NCI-H524 treated with DMSO at 0.1 percent for 48 hours (cell line): ENCODE measurements at places on chromosomes 5 and 9.

DNA sequence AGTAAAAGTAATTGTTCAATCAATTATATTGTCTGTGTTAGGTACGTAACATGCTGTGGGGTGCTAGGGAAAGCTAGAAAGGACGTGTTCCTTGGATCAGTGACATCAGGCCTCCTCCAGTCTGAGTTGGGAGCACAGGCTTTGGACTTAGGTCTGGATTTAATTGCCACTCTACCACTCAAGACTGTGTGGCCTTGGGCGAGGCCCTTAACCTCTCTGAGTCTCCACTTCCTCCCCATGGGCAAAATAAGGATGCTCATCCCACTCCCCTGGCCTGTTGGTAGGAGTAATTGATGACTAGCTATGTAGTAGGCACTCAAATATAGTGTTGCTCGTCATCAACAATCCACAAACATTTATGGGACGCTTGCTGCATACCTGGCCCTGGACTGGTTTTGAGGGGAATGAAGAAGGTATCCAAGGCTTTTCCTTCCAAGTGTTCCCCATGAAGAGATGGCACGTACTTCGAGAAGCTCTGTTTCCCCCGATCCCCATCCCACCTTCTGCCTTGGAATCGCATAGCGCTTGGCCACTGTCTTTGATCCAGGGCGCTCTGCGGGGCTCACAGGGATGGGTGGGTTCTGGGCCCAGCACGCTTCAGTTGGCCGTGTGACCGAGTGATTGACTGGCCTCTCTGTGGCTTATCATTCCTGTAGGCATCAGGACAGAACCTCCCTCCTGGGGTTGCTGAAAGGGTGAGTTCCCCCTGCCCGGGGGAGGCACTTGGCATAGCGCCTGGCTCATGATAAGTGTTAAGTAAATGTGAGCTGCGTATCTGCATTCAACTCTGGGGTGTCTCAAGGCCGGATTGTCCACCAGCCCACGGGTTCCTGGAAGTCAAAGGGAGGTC is 8.1 kb downstream of the FGF18 start:
- DNase-seq = no peak

- DNase-seq = no peak
These were observed 707 bp upstream of the ZFYVE16 start for GRCh38 chr5:80406980-80407734.

DNA sequence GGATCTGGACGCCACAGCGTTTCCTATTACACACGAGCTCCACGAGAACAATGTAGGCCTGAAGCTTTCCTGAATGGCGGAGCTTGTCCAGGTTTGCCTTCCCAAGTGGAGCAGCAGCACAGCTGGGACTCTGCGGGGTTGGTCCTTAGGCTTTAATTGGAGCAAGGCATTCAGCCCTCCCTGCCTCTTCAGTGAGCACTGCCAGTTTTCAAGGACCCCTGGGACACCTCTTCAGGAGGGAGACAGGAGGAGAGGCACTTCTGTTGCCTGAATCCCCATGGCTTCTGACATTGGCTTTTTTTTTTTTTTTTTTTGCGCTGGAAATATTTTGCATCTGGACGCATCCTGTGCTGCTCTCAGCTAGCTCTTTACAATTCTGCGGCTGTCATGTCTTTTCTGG is 179.4 kb downstream of the SEMA6A start:
- peak; percentile 96 for DNase-seq

DNA sequence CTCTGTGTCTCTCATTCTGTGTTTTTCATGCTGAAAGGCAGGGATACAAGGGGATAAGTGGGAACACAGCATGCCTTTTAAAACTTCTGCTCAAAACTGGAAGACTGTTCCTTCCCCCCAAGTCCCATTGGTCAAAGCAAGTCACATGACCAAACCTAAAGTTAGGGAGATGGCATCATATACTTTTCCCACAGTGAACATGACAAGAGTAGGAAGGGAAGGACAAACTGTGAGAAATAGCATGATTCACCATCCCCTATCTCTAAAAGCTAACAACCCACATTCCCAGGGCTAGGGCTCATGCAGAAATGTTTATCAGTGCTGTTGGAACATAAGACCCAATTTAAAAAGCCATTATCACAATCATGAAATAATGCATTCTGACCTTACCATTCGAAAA is 24.2 kb upstream of the SHISAL2B start:
- no peak for DNase-seq

GRCh38 chr9:3947859-3948438 is 351.9 kb downstream of the GLIS3 start:
- DNase-seq = no peak

DNA sequence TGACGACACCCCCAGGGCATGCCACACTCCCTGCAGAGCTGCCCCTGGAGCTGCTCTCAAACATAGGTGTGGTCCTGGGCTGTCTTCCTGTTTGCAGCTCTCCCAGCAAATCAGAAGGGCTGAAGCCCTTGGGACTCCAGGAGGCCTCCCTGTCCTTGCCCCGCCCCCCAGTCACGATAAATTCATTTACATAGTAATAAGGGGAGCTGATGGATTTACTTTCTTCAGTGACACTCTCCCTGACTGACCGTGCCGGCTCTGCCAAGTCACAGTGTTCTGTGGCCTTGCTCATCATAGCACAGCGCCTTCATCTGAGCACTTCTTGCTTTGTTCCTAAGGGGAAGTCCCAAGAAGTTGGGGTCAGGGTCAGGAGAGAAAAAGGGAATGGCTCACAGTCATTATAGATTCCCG is 121.4 kb downstream of the ENC1 start:
- DNase-seq = no peak

- peak; percentile 3 for DNase-seq
These were observed 366.0 kb downstream of the BRINP1 start for GRCh38 chr9:119003201-119003611.

- no peak for DNase-seq
These were observed 71.7 kb upstream of the FCN1 start for GRCh38 chr9:134989206-134990065.

GRCh38 chr9:112750764-112751055 is 150 bp downstream of the SNX30 start:
- no peak for DNase-seq

DNA sequence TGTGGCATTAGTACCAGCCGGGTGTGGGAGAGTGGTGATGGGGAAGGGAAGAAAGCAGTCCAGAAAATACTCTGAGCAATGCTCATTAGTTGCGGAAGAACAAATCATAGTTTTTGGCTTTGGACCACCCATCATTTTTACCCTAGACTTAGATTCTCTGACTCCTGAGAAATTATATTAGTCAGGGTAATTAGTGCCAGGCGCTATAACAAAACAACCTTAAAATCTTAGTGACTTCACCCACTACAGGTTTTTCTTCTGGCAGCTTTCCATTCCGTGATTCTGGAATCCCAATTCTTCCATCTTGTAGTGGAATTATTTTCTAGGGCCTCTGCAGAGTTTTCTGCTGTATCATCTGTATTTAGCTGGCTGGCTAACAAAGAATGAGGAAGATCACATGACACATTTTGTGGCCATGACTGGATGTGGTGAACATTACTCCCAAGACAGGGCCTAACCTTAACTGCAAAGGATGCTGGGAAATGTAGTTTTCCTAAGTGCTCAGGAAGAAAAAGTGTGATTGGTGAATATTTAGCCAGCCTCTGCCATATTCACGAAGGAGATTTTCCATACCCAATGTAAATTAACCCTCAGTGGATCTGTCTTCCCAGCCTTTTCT is 373.0 kb upstream of the MEF2C start:
- DNase-seq = no peak

GRCh38 chr5:173872957-173873305 is 15.2 kb upstream of the CPEB4 start:
- DNase-seq = no peak

DNA sequence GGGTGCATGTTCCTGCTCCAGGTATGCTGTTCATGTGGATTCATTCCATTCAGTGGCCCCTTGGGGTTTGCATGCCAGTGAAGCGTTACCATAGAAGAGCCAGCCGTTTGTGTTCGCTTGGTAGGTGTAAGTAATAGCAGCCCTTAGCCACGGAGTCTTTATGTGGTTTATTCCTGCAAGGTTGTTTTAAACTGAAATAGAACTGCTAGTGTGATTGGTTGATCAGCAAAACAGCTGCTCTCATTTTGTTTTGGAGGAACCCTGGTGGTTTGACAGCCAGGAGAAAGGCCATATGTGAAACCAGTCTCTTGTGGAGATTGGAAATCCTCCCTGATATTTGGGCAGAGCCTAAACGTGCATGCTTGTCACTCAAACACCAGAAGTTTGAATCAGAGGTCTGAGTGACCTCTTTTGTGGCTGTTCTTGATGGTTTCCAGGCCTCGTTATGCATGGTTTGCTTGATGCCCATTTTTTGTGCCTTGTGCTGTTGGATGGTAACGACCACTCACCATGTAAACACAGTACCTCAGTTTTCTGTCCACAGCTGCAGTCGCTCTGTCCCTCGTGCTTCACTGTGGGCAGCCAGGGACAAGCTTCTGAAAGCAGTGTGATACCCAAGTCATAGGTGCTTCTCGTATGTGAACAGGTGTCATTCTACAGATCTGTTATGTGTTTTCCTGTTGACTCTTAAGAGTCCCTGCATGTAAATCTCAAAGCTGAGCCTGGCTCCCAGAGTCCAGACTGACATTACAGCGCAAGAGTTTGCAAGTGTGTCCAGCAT is 58.3 kb upstream of the NXNL2 start:
- DNase-seq = no peak

DNA sequence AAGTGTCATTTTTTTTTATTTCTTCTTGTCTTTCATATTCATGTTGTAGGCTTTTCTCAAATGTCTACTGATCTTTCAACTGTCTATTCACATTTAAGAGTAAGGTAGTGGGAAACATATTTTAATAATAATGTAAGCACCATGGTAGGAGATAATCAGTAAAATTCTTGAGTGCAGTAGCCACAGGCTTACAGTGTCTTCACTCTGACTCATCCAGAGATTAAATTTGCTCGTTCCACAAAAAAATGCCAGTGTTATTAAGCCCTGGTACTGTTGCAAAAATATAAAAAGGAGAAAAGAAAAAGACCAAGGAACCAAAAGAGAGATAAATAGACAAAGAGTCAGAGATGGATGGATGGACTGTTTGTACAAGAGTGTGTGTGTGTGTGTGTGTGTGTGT is 43.0 kb downstream of the PARP8 start:
- no peak for DNase-seq

GRCh38 chr5:74281166-74281565 is 359.4 kb downstream of the ENC1 start:
- peak; percentile 75 for DNase-seq

DNA sequence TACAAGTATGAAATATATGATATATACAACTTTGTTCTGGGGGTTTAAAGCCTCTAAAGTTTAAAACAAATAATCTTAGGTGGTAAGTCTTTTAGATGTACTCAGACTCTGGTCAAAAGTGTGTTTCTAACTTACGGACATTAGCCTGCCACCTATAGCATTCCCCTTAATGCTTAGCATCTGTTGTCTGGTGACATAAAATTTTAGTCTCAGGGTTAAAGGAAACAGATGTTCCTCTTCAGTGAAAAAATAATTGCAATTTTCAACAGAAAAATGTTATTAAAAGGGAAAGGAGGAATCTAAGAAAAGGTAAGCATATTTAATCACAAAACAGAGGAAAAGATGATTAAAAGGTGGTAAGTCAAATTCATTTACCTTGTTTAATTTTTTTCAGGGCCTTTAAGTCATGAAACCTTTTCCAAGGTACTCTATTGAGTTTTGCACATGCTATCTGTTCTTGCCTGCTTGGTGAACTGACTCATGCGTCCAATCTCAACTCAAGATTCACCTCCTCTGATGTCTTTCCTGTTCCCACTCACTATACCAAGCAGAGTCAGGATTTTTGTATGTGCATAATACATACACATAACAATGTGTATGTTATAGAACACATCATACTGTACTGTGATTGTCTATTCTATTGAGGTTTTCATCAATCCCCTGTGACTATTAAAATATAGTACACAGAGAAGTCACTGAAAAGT is 7.9 kb downstream of the TMEM167A start:
- no peak for DNase-seq

DNA sequence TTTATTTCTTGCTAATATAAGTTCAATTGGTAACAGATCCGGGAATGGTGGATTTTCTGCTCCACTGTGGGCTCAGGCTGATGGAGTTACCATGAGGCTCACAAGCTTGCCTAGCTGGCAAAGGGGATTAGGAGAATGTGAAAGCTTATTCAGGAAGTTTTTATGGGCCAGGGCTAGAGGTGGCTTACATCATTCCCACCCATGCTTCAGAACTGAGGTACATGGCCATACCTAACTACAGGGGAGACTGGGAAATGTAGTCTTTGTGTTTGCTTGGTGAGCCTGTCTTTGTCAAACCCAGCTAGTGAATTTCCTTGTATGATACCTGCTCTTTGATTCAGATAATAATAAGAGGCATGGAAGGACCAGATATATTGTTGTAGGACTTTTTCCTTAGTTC is 105.9 kb upstream of the DHFR start:
- DNase-seq = no peak

- DNase-seq = no peak
These were observed 189.4 kb downstream of the CCDC192 start for GRCh38 chr5:127892467-127893207.

GRCh38 chr9:91187965-91188344 is 173.8 kb downstream of the AUH start:
- no peak for DNase-seq

- DNase-seq = peak; percentile 1
These were observed 105.7 kb upstream of the KLF9 start for GRCh38 chr9:70519912-70520724.
